Effector memory CD8-positive, alpha-beta T cell (primary cell): ENCODE measurements at places on chromosomes 5 and 9.
A peak's percentile ranks its signal among the peaks of the same experiment; 100 is the strongest.

- DNase-seq, result no peak
Measured at GRCh38 chr5:118076490-118076889, 911.9 kb downstream of the DTWD2 start.

- peak; percentile 34 for DNase-seq
Measured at GRCh38 chr5:55159763-55160492, at the start of gene GPX8. Gene GPX8 (plus strand): TSS chr5:55160171. CDS start chr5:55160193, 22 bp downstream.

- DNase-seq, result no peak
Measured at GRCh38 chr5:35152733-35153132, 77.6 kb downstream of the PRLR start.

DNA sequence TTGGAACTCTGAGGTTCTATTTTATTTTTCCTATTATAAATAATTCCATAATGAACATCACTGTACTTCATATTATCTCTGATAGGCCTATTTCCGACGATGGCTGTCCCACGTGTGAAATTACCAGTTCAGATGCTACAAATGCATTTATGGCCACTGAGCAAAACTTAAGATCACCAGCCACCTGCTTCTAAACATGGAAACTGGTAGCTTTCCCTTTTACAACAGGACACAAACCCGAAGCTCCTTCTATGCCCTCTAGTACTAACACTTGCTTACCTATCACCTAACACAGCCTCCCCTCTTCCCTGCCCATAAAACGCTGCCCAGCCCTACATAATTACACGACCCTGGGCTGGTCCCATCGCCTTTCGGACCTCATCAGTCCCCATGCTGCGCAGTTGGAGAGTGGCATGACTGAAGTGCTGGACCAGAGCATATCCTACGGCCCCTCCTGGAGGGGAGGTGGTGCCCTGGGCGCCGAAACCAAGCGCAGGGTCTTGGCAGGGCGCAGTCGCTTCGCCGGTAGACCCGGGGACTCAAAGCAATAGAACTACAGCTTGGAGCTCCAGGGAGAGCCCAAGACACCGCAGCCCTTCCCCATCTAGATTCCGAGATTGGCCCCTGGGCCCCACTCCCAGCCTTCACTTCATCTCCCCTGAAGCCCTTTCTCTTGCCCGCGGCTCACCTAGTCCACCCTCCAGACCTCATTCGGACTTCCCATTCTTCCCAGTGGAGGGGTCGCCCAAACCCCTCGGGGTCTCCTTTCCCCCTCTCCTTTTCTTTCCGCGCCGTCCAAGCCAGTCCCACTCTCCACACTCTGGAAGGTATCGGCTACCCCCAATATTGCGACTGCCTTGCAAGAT lies 1.0 kb upstream of the SAP30L start:
- no peak for DNase-seq
